Pulmonary artery endothelial cell (primary cell): ENCODE measurements at places on chromosomes 4 and X.

GRCh38 chr4:174873931-174874330, 44.2 kb upstream of the ADAM29 start:
- no peak for DNase-seq

- no peak for DNase-seq
Observed at GRCh38 chrX:74104356-74105015, 199.5 kb upstream of the ZCCHC13 start.

- no peak for DNase-seq
Observed at GRCh38 chr4:142112451-142112850, 476.1 kb downstream of the IL15 start.

DNA sequence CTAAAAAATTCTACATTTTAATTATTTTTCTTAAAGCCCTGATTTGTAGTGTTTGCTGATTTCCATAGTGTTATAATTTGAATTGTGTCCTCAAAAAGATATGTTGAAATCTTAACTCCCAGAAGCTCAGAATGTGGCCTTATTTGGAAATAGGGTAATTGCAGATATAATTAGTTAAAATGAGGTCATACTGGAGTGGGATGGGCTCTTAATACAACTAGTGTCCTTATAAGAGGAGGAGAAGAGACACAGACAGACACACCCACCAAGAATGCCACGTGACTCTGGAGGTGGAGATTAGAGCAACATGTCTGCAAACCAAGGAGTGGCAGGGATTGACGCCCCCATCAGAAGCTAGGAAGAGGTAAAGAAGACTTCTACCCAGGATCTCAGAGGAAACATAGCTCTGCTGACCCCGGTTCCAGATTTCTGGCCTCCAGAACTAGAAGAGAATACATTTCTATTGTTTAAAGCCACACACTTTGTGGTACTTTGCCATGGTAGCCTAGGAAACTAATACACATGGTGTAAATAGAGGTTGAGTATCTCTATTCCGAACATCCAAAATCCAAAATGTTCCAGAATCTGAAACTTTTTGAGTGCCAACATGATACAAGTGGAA, 70.5 kb upstream of the IRF2 start:
- no peak for DNase-seq

GRCh38 chrX:111511477-111511876, at the start of gene SERTM2:
TSS of gene SERTM2 (plus strand) at chrX:111511645. CDS start at chrX:111518858, 7,213 bp downstream.
- no peak for DNase-seq

GRCh38 chrX:125627676-125628075, 308.0 kb downstream of the TEX13C start:
- DNase-seq: no peak

DNA sequence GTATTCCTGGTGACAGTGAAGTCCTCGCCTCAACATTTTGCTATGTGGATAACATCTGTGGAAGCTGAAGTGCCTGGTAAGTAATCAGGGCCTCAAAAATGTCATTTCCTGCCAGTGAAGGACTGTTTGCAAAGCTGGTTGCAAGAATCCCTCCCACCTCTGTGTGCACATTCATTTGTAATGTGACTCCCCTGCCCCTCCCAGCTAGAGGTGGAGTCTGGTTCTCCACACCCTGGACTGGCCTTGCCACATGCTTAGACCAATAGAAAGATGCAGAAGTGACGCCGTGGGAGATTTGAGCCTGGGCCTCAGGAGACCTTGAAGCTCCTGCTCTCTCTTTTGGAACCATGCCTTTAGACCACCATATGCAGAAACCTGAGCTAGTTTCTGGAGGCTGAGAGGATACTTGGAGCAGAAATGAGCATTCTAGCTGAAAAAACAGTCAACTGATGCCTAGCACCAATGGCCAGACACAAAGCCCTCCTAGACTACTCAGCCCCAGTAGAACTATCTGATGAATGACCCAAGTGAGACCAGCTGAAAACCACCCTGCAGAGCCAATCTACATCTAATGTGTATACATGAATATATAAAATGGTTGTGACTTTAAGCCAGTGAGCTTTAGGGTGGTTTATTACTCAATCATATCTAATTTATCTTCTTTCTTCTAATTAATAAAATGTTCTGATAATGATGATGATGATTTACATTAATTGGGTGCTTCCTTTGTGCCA, 47.8 kb upstream of the CRMP1 start:
- no peak for DNase-seq

DNA sequence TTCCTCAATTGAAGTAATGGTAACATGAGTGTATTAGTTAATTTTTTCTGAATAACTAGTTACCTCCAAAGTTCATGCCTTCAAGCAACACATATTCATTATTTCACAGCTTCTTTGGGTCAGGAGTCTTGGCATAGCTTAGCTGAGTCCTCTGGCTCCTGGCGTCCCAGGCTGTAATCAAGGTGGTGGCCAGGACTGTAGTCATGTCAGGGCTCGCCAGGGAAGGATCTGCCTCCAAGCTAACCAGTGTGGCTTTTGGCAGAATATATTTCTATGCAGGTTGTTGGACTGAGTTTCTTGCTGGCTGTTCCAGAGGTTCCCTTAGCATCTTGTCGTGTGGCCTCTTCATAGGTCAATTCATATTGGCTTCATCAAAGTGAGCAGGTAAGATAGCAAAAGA, 10.0 kb upstream of the HS3ST1 start:
- no peak for DNase-seq

DNA sequence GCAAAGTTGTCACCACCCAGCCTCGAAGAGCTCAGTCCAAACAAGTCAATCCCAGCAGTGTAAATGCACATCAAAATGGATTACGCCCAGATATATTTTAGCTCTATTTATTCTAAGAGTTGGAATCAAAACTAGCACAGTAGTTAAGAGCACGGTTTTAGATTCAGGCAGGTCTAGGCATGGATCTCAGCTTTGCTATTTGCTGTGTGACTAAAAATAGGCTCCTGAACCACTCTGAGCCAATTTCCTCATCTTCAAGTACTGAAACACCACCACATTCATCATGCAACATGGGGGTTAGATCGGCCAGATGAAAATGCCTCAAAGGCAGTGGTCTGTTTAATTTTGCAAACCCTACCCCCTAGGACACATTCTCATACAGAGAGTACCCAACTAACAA, 55.9 kb upstream of the FGFBP2 start:
- no peak for DNase-seq

GRCh38 chr4:111267786-111268185, 644.9 kb upstream of the PITX2 start:
- no peak for DNase-seq

DNA sequence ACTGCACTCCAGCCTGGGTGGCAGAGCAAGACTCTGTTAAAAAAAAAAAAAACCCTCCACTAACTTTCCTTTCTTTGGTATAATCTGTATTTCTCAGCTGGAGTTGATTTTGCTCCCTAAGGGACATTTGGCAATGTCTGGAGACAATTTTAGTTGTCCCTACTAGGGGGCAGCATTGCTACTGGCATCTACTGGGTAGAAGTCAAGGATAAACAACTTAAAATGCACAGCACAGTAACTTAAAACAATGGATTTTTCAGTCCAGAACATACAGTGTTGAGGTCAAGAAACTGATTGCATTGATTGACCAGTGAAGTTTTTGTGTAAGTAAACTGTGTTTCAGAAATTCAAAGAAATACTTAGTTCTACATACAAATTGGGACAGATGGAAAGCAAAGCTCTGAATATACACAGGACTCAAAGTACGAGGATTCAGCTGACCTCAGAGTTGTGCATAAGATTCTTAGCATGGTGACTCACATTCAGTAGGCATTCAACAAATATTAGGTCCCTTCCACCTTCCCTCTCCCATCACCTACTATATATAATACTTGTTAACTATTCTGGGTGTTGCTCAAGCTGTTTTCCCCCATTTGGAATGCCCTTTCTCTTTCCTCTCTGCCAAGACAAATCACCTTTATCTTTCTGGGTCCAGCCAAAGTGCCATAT, 8.8 kb downstream of the DDX53 start:
- DNase-seq: no peak

GRCh38 chr4:181637186-181638105, 605.8 kb upstream of the TENM3 start:
- no peak for DNase-seq

- DNase-seq: no peak
Observed at GRCh38 chrX:65136424-65136823, 160.2 kb upstream of the ZC4H2 start.
